Glutamatergic neuron (in vitro differentiated cells): ENCODE measurements at places on chromosomes 11 and 22. TPM values are rescaled to one million over a fixed set of nuclear protein-coding genes. Genes with fewer than 3 reads are reported as not detected.

Gene WBP2NL
- total RNA-seq, result not detected

Gene VSIG10L2
- total RNA-seq, result not detected

Gene MOGAT2
- not detected for total RNA-seq

Gene SCT
- total RNA-seq, result not detected

Gene IFTAP
- 31.2 TPM for total RNA-seq

Gene OR2D2
- total RNA-seq, result 0.64 TPM

Gene OR10A4
- not detected for total RNA-seq

GRCh38 chr11:33893711-33894397 lies 2.0 kb upstream of the LMO2 start:
- H3K27me3 ChIP-seq, result peaks cover under 1% of the 10 kb centered on the region
- DNase-seq, result no peak
- peaks cover 3% of the 10 kb centered on the region for H3K36me3 ChIP-seq
- H3K4me3 ChIP-seq, result no peak overlapping the region
- no peak overlapping the region for H3K27ac ChIP-seq

DNA sequence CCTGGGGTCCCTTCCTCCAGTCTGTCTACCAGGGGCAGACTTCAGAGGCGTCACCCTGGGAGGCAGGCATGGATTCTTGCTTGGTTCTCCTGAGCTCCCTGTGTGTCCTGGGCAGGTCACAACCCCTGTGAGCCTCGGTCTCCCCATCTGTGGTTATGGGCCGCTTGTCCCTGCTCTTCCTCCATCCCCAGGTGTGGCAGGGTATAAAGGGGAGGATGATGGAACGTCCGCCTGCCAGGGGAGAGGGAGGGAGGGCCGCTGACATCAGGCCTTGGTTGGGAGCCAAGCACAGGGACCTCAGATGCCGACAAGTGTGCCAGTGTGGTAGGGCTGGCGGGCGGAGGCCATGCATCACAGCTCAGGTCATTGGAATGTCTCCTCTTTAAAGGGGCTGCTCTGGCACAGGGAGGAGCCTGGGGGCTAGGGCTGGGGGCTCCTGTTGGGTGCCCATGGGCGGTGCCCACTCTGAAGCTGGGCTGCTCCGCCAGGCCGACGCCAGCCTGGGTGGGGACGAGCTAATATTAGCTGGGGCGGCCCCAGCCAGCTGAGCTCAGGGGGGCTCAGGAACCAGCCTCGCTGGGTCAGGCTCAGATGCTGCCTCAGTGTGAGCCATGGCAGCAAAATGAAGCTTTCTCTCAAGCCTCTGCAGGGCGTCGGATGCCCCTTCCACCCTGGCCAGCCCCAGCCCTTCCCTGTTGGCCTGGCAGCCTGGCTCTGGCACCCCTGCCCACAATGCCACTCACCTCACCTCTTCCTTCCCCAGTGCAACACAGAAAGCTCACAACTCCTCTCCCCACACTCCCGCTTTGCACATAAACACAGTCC lies 12.8 kb downstream of the KCNC1 start:
- peaks cover 7% of the 10 kb centered on the region for H3K36me3 ChIP-seq
- peak; percentile 6 for DNase-seq
- H3K27ac ChIP-seq, result no peak overlapping the region
- H3K4me3 ChIP-seq, result no peak overlapping the region

GRCh38 chr22:23068832-23069385 lies 1.4 kb upstream of the GNAZ start:
- peaks cover 40% of the 10 kb centered on the region for H3K4me1 ChIP-seq
- no peak for DNase-seq
- H3K27ac ChIP-seq, result peak overlapping the region; percentile 59
- peak overlapping the region; percentile 67 for H3K4me3 ChIP-seq
- peaks cover 23% of the 10 kb centered on the region for H3K27me3 ChIP-seq

DNA sequence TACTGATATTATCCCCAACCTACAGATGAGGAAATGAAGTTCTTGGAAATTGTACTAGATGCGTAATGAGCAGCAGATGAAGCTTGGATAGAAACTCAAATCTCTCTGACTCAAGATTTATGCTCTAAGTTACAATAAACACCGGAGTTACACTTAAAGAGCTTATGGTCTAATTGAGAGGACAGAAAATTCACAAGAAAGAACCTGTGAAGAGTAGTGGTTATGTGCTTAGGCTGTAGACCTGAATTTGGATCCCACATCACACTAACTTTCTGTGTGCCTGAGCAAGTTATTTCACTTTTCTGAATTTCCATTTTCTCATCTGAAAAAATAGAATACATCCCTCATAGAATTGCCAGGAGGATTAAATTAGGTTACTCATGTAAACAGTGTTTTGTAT lies 58.5 kb downstream of the FLI1 start:
- H3K27ac ChIP-seq, result no peak overlapping the region
- no peak overlapping the region for H3K4me3 ChIP-seq
- no peaks in the 10 kb centered on the region for H3K36me3 ChIP-seq
- H3K4me1 ChIP-seq, result peaks cover 5% of the 10 kb centered on the region
- no peak for DNase-seq

GRCh38 chr11:46769636-46770221 lies 50.7 kb downstream of the F2 start:
- no peaks in the 10 kb centered on the region for H3K27me3 ChIP-seq
- H3K27ac ChIP-seq, result no peak overlapping the region
- H3K36me3 ChIP-seq, result no peaks in the 10 kb centered on the region
- H3K4me3 ChIP-seq, result no peak overlapping the region
- DNase-seq, result no peak

DNA sequence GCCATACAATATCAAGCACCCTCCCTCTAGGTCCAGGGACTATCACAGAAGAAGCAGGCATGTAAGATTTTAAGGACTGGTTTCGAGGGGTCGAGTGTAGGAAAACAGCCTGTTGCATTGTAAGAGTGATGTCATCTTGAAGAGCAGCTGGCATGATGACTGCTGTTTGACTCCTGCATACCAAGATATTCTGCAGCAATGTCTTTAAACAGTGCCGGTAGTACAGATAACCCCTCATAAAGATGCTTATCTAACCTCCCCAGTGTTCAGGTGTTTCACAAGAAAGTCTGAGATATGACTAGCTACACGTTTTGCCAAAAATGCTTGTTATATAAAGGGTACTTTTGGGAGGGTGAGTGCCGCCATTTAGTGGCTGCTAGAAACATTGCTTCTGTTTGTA lies 12.0 kb downstream of the FAM111A start:
- no peak overlapping the region for H3K27ac ChIP-seq
- H3K27me3 ChIP-seq, result peaks cover 1% of the 10 kb centered on the region
- no peak overlapping the region for H3K4me3 ChIP-seq
- no peak for DNase-seq
- no peaks in the 10 kb centered on the region for H3K4me1 ChIP-seq

DNA sequence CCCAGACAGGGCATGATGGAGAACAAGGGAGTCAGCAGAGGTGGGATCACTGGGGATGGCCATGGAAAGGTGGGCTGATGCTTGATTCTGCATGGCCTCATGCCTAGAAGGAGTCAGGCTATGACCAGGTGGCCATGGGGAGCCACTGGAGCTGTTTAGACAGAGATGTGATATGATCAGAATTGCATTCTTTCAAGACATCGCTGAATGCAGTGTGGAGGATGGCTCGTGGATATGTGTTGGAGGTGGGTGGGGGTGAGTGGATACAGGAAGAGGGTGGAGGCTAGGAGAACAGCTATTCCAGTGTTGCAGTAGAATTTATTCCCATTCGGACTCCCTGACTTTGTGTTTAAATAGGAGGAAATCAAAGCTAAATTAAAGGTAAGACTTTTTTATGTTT lies 841.1 kb downstream of the NTM start:
- peaks cover 5% of the 10 kb centered on the region for H3K4me1 ChIP-seq
- H3K27ac ChIP-seq, result no peak overlapping the region
- H3K4me3 ChIP-seq, result no peak overlapping the region
- H3K36me3 ChIP-seq, result peaks cover 4% of the 10 kb centered on the region

GRCh38 chr22:50178871-50179869 lies 6.5 kb upstream of the TRABD start:
- H3K27me3 ChIP-seq, result peaks cover 8% of the 10 kb centered on the region
- DNase-seq, result peak; percentile 33
- H3K4me3 ChIP-seq, result peak overlapping the region; percentile 50
- no peaks in the 10 kb centered on the region for H3K36me3 ChIP-seq
- H3K4me1 ChIP-seq, result peaks cover 6% of the 10 kb centered on the region

DNA sequence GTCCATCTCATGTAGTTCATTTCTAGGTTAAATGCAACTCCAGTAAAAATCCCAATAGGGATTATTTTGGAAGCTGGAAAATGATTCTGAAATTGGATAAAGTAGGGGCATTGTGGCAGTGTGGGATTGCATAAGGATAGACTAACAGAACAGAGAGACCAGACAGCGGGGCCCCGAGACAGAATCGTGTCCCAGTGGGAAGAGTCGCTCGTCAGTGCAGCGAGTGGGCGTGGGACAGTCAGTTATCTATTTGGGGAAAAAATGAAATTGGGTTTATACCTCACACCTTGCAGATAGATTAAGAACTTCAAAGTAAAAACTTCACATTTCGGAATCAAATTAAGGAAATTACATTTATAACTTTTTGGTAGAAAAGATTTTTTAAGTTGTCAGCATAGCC lies 10.6 kb downstream of the SART1 start:
- H3K4me1 ChIP-seq, result peaks cover 8% of the 10 kb centered on the region
- H3K27me3 ChIP-seq, result peaks cover 9% of the 10 kb centered on the region
- H3K4me3 ChIP-seq, result no peak overlapping the region
- H3K36me3 ChIP-seq, result peaks cover 4% of the 10 kb centered on the region
- H3K27ac ChIP-seq, result no peak overlapping the region

GRCh38 chr11:46238078-46238966 lies 39.1 kb upstream of the CREB3L1 start:
- DNase-seq, result peak; percentile 80
- no peaks in the 10 kb centered on the region for H3K36me3 ChIP-seq
- H3K4me1 ChIP-seq, result peaks cover 19% of the 10 kb centered on the region
- H3K4me3 ChIP-seq, result peak overlapping the region; percentile 77

DNA sequence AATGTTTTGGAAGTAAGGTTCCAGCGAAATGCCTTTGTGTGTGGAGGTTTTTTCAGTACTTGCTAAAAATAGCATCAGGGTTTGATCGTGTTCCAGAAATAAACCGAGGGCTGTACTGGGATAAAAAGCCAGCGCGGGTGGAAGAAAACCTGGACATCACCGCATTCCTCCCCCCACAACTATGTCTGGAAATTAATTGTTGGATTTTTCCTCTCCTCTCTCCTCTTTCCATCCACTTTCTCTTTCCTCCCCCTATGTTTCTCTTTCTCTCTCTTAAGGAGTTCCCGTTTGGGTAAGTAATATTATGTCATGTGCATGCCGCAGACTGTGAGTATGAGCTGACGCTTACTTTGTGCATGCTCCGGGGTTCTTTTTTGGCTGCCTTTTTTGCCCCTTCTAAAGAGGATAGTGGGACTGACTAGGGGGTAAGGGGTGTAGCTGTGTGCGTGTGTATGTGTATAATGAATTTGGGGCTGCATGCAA lies 104.2 kb upstream of the HSD17B12 start:
- H3K36me3 ChIP-seq, result no peaks in the 10 kb centered on the region
- DNase-seq, result no peak
- peaks cover 23% of the 10 kb centered on the region for H3K4me1 ChIP-seq
- peak overlapping the region; percentile 94 for H3K4me3 ChIP-seq
- peaks cover 25% of the 10 kb centered on the region for H3K27me3 ChIP-seq

DNA sequence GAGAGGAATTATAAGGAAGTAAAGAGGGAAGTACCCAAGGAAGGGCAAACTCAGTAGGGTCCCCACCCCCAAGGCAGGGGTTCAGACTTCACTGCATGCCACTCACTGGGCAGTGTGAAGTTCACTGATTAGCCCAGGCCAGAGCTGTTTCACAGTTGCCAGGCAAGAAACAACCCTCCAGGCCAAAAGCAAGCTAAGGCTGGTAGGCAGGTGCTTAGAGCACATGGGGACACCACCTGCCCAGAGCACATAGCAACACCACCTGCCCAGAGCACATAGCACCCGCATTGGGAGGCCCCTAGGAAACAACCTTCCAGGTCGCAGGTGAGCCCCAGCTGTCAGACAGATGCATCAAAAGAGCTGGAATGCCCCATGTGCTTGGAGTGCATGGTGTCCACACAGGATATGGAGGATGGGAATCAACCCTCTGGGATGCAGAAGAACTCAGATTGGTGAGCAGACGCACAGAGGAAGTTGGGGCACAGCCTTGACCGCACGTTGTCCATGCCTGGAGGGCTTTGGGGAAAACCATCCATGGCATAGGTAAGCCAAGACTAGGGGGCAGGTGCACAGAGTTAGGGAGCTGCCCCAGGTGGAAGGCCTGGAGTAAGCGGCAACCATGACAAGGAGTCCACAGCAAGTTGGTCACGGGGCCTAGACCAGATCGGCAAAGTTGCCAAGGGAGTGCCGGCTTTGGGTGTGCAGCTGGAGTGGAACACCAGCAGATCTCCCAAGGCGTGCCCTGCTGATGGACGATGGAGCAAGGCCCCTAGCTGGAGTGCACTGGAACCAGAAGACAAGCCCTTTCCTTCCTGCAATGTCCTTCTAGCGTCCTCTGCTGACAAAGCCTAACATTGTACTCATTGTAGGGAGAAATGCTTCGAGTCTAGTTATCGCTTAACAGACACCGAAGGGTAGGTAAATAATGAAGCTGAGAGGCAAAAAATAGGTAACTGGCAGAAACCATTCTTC lies 7.8 kb upstream of the TMEM216 start:
- DNase-seq, result peak; percentile 22
- H3K27me3 ChIP-seq, result no peaks in the 10 kb centered on the region
- no peak overlapping the region for H3K4me3 ChIP-seq
- no peak overlapping the region for H3K27ac ChIP-seq
- no peaks in the 10 kb centered on the region for H3K36me3 ChIP-seq

DNA sequence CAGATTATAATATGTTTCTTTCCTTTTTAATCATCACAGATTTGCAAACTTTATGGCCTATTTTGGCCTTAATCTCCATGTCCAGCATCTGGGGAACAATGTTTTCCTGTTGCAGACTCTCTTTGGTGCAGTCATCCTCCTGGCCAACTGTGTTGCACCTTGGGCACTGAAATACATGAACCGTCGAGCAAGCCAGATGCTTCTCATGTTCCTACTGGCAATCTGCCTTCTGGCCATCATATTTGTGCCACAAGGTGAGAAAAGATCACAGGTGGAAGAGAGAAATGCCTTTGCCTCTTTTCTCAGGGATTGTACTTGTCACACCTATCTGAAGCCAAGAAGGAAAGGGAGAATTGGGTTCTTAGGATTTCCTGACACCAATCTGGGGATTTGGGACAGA lies 36.9 kb downstream of the SLC22A9 start:
- no peaks in the 10 kb centered on the region for H3K4me1 ChIP-seq
- DNase-seq, result no peak
- H3K36me3 ChIP-seq, result no peaks in the 10 kb centered on the region
- H3K4me3 ChIP-seq, result no peak overlapping the region

- no peaks in the 10 kb centered on the region for H3K4me1 ChIP-seq
- DNase-seq, result no peak
- H3K27ac ChIP-seq, result no peak overlapping the region
- H3K27me3 ChIP-seq, result no peaks in the 10 kb centered on the region
Measured at GRCh38 chr11:95556011-95556341, 233.6 kb downstream of the FAM76B start.

- H3K27me3 ChIP-seq, result no peaks in the 10 kb centered on the region
- no peak overlapping the region for H3K4me3 ChIP-seq
- DNase-seq, result no peak
- H3K27ac ChIP-seq, result no peak overlapping the region
Measured at GRCh38 chr11:4891996-4892640, 10.4 kb downstream of the OR51T1 start.

- H3K27me3 ChIP-seq, result peaks cover 2% of the 10 kb centered on the region
- no peak overlapping the region for H3K4me3 ChIP-seq
- DNase-seq, result no peak
- no peaks in the 10 kb centered on the region for H3K4me1 ChIP-seq
- H3K36me3 ChIP-seq, result no peaks in the 10 kb centered on the region
Measured at GRCh38 chr11:114273071-114273470, 23.1 kb upstream of the NNMT start.
